Pancreas (tissue), 10 donors: ENCODE measurements at places on chromosomes 7 and 10. TPM values are rescaled to one million over a fixed set of nuclear protein-coding genes. Genes with fewer than 3 reads are reported as not detected.

The RBP3 gene
- total RNA-seq = not detected

The CCM2 gene
- 14.4 TPM for total RNA-seq

The WDR86 gene
- total RNA-seq = 1.4 TPM

The MMP21 gene
- 0.22 TPM for total RNA-seq

The OPALIN gene
- not detected for total RNA-seq
